ENCODE measurements at places on chromosomes 11 and 22.

- no peak for DNase-seq
Observed at GRCh38 chr11:78265326-78265725, 76.6 kb downstream of the USP35 start.

DNA sequence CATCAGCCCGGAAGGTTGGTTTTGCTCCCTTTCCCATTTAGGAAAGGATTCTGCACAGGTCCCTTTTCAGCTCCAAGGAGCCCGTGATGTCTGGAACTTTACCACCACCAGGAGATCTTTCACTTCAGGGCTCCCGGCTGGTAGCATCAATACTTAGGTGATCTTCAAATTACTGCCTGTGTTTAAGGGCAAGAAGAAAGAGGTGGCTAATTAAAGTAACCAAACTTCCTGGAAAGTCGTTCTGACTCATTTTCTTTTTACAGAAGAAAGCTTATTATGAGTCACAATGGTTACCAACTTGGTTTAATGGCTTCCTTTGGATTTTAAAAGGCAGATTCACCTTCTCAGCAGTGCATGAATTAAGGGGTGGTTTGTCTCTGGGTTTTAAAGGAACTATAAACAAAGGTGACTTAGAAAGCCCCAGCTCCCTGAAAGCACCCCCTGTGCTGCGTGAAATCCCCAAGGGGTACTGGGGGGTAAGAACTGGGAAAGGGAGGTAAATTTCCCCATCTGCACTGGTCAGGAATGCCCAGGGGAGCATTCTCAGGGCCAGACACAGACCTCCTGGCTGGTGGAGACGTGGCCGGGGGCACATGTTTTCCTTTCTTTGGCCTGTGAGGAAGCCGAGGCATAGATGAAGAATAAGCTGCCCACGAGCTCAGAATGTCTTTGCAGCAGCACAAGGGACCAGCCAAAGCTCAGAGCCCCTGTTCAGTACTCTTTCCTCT lies 8.8 kb downstream of the POU2F3 start:
- DNase-seq = peak; percentile 33

GRCh38 chr22:47552024-47552423 lies 789.6 kb downstream of the TBC1D22A start:
- no peak for DNase-seq

DNA sequence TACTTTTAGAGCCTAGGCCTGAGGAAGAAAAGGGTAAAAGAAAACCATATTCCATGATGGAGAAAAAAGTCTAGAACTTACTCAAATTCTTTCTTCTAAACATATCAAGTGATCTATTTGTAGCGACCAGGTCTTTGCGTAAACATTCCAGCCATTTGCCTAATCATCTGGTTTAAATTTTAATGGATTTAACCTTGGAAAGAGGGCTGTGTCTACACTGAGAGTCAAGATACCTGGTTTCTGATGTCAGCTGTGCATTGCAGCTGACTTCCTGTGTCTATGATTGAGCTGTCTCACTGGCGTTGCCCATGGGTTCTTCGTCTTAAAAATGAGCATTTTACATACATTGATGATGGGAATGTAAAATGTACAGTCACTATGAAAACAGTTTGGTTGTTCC lies 10.0 kb upstream of the TMEM123 start:
- no peak for DNase-seq

DNA sequence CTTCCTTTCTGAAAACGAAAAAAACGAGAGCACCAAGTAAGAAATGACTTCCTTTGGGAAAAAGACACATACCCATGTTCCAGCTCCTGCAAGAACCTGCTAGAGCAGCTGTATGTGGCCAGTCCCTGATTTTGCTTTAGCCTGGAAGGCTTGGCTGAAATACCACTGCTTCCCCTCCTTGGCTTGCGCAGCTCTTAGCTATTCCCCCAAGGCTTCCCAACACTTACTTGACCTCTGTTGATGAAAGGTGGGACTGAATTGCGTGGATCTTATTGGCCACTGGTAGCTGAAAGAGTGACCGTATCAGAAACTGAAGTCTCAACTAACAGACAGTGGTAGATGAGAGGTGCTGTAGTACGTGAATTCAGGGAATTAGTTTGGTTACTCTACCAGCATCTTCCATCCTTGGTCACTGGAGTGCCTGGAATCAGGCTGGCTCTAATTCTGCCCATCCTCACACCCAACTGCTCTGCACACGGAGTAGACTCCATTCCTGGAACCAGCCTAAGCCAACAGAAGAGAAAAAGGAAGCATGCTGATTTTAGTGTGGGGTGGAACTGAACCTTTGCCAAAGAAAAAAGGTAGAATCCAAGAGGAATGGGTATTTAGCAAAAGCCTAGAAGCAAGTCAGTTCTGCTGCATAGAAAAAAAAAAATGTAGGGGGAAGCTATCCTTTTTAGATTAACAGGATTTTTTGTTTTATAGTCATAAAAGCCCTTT lies 73.8 kb upstream of the CRTAM start:
- no peak for DNase-seq

DNA sequence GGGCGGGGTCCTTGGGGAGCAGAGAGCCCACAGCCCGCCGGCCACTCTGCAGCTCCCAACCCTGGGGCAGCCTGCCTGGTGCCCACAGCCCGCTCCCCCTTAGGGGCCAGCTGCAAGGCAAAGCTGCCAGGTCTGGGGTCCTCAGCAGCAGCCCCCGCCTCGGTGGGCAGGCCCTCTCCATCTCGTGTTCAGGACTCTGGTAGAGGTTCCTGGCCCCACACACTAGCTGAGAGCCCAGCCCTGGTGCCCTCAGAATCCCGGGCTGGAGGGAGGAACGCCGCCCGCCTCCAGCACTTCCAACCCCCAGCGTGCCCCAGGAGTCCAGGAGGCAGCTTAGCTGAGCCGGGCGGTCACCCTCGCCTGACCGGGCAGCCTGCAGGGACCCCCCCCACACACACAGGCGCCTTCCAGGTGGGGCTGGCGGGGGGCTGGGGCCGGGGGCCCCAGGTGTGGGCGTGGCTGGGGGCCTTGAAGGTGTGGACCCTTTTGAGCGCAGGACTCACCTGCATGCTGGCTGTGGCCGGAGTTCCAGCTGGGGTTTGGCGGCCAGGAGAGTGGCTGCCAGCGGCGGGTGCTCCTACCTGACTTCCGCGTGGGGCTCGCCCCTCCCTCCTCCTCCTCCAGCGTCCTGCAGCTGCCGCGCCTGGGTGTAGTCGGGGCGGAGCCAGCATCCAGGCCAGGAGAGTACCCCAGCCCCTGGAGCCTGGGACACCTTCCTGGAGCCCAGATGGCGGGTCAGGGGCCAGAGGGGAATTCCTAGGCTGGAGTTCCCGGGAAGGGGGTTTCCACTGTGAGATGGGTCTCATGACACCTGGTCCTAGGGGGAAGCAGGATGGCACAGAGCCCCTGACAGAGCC lies at the start of gene ANO9:
TSS of gene ANO9 (minus strand) at position 594 of the 857 bp plus-strand sequence. CDS start at position 509, 85 bp downstream.
- DNase-seq = peak; percentile 89

GRCh38 chr11:73200256-73200655 lies 17.8 kb upstream of the P2RY2 start:
- no peak for DNase-seq

GRCh38 chr11:124310721-124311120 lies 3.0 kb downstream of the OR8D1 start:
- DNase-seq = no peak

- no peak for DNase-seq
Observed at GRCh38 chr22:38164551-38164918, 17.1 kb downstream of the PLA2G6 start.

GRCh38 chr11:131904756-131905155 lies 534.3 kb downstream of the NTM start:
- DNase-seq = no peak

- DNase-seq = no peak
Observed at GRCh38 chr22:28106617-28107016, 187.6 kb upstream of the PITPNB start.

DNA sequence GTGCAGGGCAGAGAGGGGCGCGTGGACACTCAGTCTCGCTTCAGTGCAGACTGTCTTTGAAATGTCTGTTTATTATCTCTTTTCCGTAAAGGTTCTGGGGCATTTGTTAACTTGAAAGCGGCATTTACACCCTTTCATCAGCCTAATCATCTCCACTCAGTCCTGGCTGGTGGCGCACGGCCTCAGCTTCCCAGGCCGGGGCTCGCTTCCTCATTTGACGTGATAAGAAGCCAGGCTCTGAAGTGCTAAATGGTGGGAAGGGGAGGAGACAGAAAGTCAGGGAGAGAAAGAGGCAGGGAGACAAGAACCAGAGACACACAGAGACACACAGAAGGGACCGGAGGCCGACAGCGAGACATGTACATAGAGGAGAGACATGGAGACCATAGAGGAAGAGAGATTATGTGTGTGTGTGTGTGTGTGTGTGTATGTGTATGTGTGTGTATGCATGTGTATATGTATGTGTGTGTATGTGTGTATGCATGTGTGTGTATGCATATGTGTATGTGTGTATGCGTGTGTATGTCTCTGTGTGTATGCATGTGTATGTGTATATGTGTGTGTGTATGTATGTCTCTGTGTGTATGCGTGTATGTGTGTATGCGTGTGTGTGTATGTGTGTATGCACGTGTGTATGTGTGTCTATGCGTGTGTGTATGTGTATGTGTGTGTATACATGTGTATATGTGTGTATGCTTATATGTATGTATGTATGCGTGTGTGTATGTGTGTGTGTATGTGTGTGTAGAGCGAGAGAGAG lies 101.5 kb downstream of the ST3GAL4 start:
- no peak for DNase-seq

GRCh38 chr11:12603143-12604088 lies 70.8 kb upstream of the TEAD1 start:
- no peak for DNase-seq

GRCh38 chr11:74638869-74639268 lies 46.5 kb downstream of the POLD3 start:
- DNase-seq = no peak

- peak; percentile 92 for DNase-seq
Observed at GRCh38 chr22:49962012-49962750, 1.6 kb downstream of the PIM3 start.

- no peak for DNase-seq
Observed at GRCh38 chr11:78901831-78902230, 327.2 kb upstream of the NARS2 start.

- DNase-seq = no peak
Observed at GRCh38 chr11:43557553-43558110, 122.9 kb upstream of the HSD17B12 start.

GRCh38 chr11:46357483-46357936 lies 10.2 kb downstream of the DGKZ start:
- peak; percentile 82 for DNase-seq

GRCh38 chr11:57251491-57252104 lies 14.5 kb upstream of the APLNR start:
- DNase-seq = no peak

DNA sequence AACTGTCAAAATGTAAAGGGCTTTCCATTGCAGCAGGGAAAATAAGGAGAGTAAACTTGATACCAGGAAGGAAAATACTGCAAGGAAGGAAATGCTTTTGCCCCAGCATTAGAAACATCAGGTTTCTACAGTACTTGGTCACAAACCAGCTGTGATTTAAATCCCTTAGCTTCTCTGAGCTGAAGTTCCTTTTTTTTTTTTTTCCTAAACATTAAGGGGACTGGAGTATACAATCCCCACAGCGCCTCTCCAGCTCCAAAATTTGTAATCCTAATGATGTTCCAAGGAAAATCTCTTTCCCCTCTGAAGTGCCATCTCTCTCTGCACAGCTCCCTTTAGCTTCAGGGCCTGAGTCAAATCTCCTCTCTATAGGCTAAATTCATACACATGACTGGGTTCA lies 220.5 kb upstream of the PITPNB start:
- no peak for DNase-seq

Measured in spleen (tissue), 13 donors.